Left ventricle myocardium inferior (tissue), 1 donor: ENCODE measurements at places on chromosomes 2 and 18. TPM values are rescaled to one million over a fixed set of nuclear protein-coding genes. Genes with fewer than 3 reads are reported as not detected.

GRCh38 chr2:187093771-187094412 is 244.9 kb upstream of the ZSWIM2 start:
- DNase-seq = no peak

GRCh38 chr18:61853855-61854254 is 39.0 kb downstream of the RNF152 start:
- DNase-seq = no peak

DNA sequence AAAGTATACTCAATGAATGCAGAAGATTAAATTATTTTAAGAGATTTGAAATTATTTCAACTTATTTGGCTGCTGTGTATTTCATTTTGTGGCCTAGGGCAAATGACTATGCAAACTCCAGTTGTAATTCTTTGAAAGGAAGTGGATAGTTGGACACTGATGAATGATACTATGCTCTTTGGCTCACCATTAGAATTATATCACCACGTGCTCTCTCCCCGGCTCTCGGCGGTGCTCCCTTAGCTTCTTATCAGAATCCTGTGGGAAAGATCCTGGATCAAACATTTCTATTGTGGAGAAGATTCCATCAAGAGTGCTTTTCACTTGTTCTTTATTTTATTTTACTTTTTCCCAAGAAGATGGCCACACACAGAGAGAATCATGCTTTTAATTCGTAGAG is 55.2 kb downstream of the ADCYAP1 start:
- DNase-seq = no peak

DNA sequence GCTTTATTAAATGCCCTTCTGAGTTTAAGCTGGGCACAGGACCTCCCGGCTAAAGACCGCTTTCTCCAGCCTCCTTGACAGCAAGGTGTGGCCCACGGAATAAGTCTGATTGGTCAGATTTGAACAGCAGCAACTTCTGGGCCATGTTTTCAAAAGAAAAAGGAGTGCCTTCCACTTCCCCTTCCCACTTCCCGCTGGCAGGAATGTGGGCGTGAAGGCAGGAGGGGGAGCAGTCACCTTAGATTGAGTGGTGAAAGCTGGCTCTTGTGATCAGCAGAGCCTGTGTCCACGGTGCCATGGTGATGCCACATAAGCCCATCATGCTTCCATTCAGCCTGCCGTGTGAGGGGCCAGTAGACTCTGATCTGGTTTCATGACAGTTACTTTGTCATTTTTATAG is 136.6 kb upstream of the GLI2 start:
- DNase-seq = no peak

DNA sequence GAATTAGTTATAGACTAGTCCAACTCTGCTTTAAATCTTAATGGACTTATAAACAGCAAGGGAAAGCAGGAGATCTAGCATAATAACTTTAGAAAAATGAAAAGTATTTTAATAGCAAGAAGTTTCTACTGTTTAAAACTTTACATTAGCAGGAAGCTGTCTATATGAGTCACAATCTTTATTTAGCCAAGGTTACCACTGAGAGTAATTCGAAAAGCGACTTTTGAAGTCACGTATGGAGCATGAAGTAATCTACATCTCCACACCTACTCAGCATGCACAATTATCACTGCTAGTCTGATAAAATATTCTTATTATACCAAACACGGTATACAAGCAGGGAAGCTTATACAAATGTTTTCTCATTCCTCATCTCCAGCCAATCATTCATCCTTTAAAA is 515.4 kb upstream of the SOX11 start:
- DNase-seq = no peak

GRCh38 chr2:66212749-66213148 is 222.2 kb upstream of the MEIS1 start:
- DNase-seq = no peak

- DNase-seq = no peak
Measured at GRCh38 chr2:219252900-219253752, at the start of gene TUBA4B. TUBA4B (plus strand) TSS chr2:219253243; CDS start chr2:219253408, 165 bp downstream.

GRCh38 chr18:57856557-57857280 is 53.6 kb upstream of the ATP8B1 start:
- DNase-seq = no peak

GRCh38 chr18:7696780-7697179 is 129.7 kb downstream of the PTPRM start:
- no peak for DNase-seq

DNA sequence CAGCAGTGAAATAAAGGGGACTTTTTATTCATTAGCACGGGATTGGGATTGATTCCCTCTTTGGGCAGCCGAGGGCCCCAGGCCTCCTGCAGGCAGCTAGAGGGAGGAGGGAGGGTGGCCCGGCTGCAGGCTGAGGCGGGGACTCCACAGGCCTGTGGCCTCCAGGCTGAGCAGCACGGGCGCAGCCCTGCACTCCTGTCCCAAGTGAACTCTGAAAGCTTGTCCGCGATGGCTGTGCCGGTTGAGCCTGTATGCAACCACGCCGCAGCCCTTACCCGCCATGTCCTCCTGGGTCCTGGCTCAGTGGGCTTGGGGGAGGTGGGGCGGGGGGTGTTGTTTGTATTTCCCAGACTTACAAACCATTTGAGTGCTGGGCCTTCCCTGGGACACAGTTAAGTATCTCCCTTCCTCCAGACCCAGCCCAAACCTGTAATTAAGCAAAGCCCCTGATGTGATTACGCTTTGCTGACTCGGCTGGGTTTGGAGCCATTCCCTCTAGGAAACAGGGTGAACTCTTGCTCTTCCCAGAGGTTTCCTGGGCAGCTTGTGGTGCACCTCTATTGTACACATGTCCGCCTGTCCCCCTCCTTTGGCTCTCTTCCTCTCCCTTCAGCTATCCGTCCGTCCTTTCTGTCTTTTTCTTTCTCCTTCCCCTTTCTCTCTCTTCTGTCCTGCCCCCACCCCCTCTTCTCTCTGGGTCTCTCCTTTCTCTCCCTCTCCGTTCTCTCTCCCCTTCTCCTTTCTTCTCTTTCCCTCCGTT is 5.3 kb downstream of the GLI2 start:
- no peak for DNase-seq

DNA sequence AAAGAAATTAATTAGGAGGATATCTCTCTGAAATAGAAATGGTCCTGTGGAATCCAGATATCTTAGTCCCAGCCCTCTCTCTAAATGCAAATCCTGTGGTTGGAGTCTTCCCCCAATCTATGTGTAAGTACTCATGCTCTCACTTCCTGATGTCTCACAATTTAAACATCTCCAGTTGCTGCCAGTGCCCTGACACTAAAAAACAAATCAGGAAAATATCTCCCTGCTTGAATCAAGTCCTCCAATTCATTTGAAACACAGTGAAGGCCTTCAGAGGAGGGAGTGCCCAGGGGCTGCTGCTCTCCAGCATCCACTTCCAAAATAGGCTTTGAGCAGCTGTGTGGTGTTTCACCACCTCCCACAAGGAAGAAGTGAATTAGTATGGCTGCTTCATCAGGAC is 413.8 kb downstream of the RAD51AP2 start:
- no peak for DNase-seq

GRCh38 chr18:57768537-57769326 is 34.4 kb downstream of the ATP8B1 start:
- no peak for DNase-seq

DNA sequence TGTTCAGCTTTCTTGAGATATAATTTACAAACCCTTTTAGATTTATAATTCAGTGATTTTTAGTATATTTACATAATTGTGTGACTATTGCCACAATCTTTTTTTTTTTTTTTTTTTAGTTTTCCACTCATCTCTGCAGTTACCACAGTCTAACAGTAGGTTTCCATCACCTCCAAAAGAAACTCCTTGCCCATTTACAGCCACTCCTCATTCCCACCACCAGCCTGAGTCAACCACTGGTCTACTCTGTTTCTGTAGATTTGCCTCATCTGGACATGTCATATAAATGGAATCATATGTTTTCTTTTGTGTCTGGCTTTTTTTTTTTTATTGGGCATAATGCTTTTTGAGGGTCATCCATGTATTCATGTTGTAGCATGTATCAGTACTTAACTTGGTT is 16.1 kb downstream of the MTX2 start:
- DNase-seq = no peak

DNA sequence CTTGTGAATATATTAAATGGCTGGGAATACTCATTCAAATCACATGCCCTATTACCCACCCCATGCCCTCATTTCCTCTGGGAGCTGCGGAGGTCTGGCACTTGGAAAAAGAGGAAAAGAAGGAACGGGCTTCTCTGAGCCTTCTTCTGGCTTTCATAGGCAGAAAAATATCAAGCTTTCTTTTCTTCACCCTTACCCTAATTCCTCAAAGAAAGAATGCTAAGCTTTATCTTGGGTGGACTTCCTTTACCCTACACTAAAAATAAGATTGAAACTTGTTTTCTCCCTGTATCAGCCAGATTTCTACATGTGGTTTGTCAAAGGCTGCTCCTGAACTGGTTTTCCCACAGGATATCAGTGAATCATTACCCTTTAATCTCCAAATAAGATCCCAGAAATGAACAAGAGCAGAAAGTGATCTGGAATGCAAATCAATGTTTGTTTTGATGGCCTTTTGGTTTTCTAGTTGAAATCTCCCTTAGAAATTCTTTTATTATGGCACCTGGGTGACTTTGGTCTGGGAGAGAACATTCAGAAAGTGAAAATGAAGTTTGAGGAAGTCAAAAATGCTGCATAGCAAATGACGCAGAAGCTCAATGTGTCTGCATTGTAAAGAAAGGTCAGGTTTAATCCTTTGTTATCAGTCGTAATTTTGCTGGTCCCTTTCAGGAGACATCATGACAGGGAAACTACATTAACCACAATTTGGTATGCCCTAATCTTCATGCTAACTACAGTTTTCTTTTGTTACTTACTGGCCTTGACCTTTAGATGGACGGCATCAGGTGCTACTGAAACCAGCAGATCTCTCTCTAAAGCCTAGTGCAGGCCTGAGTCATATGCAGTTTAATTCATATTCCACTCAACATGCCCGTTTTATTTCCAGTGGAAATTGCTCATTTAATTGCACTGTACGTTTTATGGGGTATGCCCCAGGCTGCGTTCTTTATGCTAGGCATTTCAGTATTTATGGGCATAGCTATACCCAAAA is 46.6 kb upstream of the HNRNPA3 start:
- no peak for DNase-seq

DNA sequence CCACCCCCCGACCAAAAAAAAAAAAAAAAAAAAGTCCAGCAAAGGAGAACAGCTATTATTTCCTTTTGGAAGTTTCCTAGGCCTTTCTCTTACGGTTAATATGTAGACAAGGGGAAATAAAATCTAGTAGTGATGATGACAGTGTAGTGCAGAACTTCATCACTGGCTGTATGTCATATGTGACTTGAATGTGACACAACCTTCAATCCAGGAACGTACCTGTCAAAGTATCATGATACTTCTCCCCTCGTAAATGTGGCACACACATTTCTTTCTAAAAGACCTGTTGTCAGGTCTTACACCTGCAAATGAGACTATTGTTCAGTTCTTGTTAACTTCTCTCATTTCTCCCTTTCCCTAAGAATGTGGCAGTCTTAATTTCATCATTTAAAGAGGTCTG is 173.5 kb downstream of the PRPF40A start:
- no peak for DNase-seq

- no peak for DNase-seq
Measured at GRCh38 chr2:129167456-129167855, 812.0 kb upstream of the RAB6C start.

DNA sequence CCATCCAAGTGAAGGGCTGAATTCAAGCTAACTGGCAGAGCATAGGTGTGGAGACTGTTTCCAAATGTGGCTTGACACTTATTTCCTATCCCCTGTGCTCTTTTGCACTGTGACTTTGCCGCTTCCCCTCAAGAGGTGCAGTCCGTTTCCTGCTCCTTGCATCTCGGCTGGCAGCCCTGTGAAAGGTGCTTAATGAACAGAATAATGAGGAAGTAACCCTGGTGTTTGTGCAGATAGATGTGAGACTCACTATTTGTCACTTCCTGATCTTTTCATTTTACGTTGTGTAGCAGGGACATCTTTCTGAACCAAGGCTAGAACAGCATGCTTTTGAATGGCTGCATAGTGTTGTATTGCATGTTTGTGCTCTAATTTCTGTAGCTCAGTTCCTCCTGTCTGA is 60.8 kb downstream of the CEP192 start:
- DNase-seq = no peak

- no peak for DNase-seq
Measured at GRCh38 chr2:161976917-161977316, 97.1 kb downstream of the DPP4 start.

GRCh38 chr2:204503869-204504268 is 41.4 kb upstream of the PARD3B start:
- no peak for DNase-seq

- no peak for DNase-seq
Measured at GRCh38 chr2:46870051-46870839, 45.4 kb downstream of the MCFD2 start.

DNA sequence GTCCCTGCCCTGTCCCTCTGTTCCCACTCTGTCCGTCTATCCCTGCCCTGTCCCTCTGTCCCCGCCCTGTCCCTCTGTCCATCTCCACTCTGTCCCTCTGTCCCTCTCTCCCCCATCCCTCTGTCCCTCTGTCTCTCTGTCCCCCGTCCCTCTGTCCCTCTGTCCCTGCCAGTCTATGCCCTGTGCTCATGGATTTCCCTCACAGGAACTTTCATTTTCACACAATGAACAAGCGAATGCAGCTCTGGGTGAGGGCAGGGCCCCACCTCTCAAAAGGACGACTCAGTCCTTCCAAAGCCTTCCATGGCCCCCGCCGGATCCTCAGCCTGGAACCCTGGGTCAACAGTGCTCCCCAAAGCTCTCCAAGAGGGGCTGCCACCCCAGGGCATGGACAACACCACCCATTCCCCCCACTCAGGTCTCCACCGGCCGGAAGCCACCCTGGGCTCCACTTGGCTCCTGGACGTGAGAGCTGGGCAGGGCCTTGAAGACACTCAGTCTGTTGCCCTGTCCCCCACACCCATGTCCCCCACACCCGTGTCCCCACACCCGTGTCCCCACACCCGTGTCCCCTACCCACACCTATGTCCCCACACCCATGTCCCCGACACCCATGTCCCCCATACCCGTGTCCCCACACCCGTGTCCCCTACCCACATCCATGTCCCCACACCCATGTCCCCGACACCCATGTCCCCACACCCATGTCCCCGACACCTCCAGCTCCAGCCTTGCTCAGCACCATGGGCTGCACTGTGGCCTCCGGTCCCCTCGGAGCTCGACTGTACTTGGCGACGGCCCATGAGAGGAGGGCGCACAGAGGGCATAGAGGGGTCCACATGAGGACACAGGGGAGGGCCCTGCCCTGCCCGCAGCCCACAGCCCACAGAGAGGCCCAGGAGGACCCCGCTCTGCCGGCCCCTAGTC is 156.0 kb downstream of the PXDN start:
- no peak for DNase-seq

- DNase-seq = no peak
Measured at GRCh38 chr2:138760676-138761075, 19.5 kb downstream of the NXPH2 start.

MERTK gene
- 4.7 TPM for total RNA-seq

ITGB6 gene
- total RNA-seq = 0.99 TPM

CIB4 gene
- total RNA-seq = not detected

GPC1 gene
- total RNA-seq = 187 TPM

RIT2 gene
- not detected for total RNA-seq

IL1R1 gene
- 22.6 TPM for total RNA-seq

UNC80 gene
- total RNA-seq = 0.03 TPM

HJURP gene
- 0.36 TPM for total RNA-seq

HOXD13 gene
- total RNA-seq = not detected

CD302 gene
- 17.2 TPM for total RNA-seq
